ENCODE measurements at places on chromosomes 16 and 17.
A peak's percentile ranks its signal among the peaks of the same experiment; 100 is the strongest.

GRCh38 chr17:27420211-27420950 lies 35.9 kb upstream of the KSR1 start:
- no peak for DNase-seq

DNA sequence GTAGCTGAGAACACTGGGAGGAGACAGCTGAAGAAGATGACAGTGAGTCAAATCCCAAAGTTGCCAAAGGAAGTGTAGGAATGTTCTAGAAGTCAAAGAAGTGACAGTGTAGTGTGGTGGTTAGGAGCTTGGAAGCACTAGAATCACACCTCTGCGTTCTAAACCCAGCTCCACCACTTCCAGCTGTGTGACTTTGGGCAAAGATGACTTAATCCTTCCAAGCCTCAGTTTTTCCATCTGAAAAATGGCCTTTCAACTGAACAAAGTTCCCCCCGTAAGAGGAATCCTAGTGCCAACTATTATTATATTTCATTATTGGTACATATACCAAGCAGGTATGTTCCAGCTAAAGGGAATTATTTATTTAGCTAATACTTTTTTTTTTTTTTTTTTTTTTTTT lies 56.0 kb downstream of the IQCK start:
- no peak for DNase-seq

DNA sequence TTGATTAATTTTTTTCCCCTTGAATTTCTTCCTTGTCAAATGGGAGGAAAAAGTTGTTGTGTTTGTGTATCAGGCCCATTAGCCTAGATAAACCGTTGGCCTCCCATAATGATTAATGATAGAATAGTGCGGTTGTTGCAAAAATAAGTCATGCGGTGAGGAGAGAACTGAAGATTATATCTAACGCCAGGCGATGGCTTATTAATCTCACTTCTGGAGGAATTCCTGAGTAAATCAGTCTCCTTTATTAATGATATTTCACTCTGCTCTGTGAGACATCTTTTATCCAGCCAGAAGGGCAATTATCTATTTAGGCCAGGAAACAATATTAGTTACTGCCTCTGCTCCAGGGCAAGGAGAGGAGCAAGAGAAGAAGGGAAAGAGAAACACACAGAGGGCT lies 107.3 kb downstream of the IRX5 start:
- no peak for DNase-seq

GRCh38 chr16:20821682-20822081 lies 15.4 kb downstream of the REXO5 start:
- no peak for DNase-seq

DNA sequence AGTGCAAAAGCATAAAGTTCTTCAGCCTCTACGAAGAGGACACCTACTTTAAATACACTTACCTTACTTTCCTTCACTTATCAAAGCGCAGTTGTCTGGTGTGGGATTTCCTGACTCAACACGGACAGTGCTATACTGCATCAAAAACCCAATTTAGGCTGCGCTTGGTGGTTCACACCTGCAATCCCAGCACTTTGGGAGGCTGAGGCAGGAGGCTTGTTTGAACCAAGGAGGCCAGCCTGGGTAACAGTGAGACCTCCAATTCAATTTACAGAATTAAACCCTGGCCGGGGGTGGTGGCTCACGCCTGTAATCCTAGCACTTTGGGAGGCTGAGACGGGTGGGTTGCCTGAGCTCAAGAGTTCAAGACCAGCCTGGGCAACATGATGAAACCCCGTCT lies 4.1 kb downstream of the JMJD6 start:
- no peak for DNase-seq

DNA sequence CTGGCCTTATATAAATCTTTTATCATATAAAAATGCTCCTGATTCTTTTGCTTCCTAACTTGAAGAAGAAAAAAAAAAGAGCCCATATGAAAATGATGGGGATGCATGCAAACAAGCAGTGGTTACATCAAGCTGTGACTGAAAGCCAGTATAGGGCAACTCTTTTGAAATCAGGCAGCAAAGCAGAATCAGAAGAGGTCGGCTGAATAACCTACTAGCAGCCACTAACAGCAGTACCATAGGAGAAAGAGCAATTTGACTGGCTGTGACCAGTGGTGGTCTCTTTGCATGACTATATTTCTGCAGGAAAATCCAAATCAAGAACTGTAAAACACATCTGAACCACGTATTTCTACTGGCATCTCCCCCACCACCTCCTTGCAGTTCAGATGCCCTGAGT lies 161.9 kb upstream of the C17orf78 start:
- DNase-seq, result no peak

- peak; percentile 86 for DNase-seq
Observed at GRCh38 chr17:27473748-27474609, 17.7 kb downstream of the KSR1 start.

DNA sequence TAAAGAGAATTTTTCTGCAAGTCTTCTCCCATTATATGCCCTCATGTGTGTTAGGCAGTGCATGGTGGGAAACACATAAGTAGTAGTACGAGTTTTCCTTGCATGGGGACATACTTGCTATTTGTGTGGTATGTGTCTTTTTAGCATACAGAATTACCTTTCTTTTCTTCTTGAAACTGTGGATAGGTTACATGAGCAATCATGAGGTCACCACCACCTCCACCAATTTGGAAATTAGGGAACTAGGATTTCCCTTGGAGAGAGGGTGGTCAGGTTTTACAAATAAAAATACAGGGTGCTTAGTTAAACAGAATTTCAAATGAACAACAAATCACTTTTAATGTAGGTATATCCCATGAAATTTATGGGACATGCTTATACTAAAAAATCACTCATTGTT lies 16.3 kb upstream of the AMZ2 start:
- DNase-seq, result no peak

- no peak for DNase-seq
Observed at GRCh38 chr16:53849585-53849984, 145.6 kb downstream of the FTO start.

GRCh38 chr17:10127819-10128425 lies 70.5 kb downstream of the GAS7 start:
- DNase-seq, result no peak

GRCh38 chr16:85383836-85384832 lies 229.0 kb upstream of the GSE1 start:
- no peak for DNase-seq

DNA sequence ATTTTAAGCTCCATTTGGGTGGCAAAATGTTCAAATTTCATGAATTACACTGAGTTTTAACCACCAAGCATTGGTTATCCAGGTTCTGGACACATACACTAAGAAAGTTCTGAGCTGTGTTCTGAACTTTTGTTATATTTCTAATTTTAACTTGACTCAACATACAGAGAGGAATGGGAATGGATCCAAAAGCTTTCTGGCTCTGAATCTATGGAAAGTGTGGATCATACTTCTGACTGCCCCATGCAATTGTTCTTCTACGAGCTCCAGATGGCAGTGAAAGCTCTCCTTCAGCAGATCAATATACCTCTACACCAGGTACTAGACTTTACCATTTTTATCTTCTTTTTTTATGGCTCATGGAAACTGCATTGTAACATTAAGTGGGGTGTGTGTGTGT lies 113.0 kb upstream of the NOG start:
- no peak for DNase-seq

DNA sequence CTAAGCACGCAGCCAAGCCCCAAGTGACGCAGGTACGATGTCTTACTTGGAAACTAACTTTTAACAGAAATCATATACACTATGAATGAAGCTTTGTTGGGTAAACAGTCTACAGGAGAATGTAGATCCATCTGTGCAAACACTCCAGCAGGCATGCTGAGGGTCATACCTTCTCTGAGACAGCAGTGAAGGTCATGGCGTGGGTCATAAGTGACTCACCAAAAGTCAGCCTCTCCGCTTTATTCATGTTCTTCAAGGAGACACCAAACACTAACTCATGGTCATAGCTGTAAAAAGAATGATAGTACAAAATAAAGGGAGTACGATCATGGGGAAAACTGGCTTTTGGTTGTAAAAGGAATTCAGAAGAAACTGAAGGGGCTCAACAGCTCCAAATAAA lies 20.6 kb downstream of the BLMH start:
- DNase-seq, result no peak

DNA sequence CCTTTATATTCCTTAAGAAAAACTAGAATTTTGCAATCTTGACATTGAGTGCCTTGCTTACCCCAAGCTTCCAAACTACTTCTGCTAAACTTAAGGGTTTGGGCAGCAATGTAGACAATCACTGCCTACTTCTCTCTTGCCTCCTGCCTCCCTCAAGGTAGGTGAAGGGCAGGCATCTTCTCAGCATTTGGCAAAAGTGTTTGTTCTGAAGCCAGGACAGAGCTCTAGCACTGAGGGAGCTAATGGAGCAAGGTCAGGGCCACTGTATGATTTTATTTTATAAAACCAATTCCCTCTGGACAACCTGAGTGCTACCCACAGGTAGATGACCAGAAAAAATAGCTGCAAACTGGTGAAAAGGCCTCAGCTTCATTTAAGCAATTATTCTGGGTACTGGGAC lies 111.8 kb downstream of the IRX3 start:
- no peak for DNase-seq

GRCh38 chr17:54891176-54891821 lies 9.4 kb upstream of the TOM1L1 start:
- DNase-seq, result no peak

DNA sequence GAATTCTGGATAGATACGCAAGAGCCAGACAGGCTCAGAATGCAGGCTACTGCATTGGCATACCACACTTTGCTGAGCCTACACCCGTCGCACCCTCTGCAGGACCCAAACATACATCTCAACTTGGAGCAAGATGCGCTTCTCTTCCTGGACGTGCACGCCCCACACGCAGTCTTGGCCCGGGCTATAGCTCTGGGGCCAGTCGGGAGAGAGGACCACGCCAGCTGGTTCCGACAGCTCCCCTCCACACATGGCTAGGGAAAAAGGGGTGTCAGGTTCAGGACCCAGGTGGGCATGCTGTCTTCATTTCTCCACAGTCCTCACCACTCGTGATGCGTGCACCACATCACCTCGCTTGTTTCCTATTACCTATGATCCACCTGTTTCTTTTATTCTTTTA lies 15.1 kb upstream of the CDIPT start:
- no peak for DNase-seq

GRCh38 chr16:21184834-21185233 lies 26.4 kb downstream of the LDAF1 start:
- peak; percentile 36 for DNase-seq

- DNase-seq, result no peak
Observed at GRCh38 chr16:65489531-65490023, 367.7 kb upstream of the CDH11 start.

DNA sequence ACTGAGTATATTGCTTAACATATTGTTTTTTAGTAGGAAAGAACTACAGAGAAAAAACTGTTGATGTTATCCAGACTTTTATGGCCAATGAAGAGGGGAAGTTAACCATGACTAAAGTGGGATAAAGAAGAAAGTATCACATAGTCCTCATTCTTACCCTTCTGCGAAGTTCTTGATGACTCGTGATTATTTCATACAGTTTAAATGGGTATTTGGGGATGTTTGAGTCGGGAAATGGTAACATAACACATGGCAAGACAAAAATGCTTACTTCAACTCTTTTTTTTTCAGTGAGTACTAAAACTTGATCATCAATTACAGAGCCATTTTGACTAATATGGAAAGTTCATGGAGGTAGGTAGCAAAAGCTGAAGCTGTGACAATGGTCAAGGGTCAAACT lies 4.9 kb downstream of the POLG2 start:
- DNase-seq, result no peak

- DNase-seq, result peak; percentile 18
Observed at GRCh38 chr17:83204230-83204725, 124.9 kb downstream of the METRNL start.

- no peak for DNase-seq
Observed at GRCh38 chr17:27982688-27983087, 59.8 kb upstream of the NLK start.

DNA sequence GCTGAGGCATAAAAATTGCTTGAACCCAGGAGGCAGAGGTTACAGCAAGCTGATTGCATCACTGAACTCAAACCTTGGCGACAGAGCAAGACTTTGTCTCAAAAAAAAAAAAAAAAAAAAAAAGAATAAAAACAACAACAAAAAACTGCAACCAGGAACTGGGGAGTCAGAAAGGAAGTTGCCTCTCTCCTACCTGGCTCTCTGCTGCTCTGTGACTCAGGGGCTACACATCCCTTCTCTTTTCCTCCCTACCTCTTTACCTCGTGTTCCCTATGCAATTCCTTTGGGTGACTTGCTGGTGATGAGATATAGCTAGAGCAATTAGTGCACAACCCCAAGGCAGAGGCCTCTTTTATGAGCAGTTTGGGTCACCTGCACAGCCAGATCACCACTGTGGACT lies 95.9 kb downstream of the ABCC1 start:
- DNase-seq, result no peak

GRCh38 chr17:6780001-6780400 lies 4.0 kb downstream of the FBXO39 start:
- no peak for DNase-seq

GRCh38 chr17:1604831-1605528 lies 23.7 kb downstream of the SLC43A2 start:
- DNase-seq, result no peak

DNA sequence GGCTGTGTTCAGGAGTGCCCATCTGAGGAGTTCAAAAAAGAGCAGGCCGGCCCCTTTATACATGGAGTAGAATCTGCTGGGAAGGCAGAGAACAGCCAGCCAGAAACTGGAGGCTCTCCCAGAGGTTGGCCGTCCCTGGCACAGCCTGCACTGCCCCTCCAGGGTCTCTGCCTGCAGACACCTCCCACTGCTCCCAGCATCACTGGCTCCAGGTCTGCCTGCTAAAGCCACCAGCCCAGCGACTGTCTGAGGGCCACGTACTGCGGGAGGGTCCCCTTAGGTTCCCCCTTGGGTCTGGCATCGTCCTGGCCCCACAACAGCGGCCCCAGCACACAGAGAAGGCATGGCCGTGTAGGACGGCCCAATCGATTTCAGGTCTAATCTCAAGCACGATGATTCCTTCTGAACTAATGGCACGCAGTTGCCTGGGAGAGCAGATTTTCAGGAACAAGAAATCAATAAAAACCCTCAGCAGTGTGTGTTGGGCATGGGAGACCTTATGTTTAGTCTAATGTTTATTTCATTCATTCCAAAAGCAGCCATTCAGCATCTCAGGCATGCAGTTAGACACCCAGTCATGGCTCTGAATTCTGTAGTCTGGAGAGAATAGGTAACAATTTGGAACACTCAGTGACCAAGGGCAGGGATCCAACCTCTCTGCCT lies 95.6 kb downstream of the PGS1 start:
- DNase-seq, result no peak

GRCh38 chr17:67369676-67370075 lies 3.3 kb upstream of the PSMD12 start:
- no peak for DNase-seq

GRCh38 chr17:74119049-74119580 lies 84.4 kb upstream of the RPL38 start:
- DNase-seq, result no peak

DNA sequence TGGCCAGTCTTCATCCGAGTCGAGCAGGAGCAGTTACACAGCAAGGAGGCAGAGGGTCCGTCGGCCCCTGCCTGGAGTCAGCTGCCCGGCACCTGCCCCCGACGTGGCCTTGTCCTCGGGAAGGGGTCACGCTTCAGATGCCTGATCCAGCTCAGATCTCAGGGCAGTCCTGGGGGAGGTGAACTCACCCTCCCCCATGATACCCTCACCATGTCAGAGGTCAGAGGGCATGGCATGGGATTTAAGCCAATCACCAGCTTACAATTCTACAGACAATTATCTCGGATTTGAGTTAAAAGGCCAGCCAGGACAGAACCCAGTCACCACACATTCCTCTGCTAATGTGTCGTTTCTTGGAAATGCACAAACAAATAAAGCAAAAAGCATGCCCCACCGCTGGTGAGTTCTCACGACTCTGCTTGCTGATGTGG lies 211.3 kb downstream of the FOXL1 start:
- no peak for DNase-seq

- DNase-seq, result no peak
Observed at GRCh38 chr16:17362946-17363345, 107.8 kb downstream of the XYLT1 start.

GRCh38 chr16:674968-675883 lies at the start of gene RHBDL1:
Gene RHBDL1, plus strand, starts transcription at chr16:675671. Its CDS starts 120 bp downstream, at chr16:675791.
- no peak for DNase-seq
